Activated naive CD4-positive, alpha-beta T cell (primary cell): ENCODE measurements at places on chromosomes 16 and 17.
A peak's percentile ranks its signal among the peaks of the same experiment; 100 is the strongest.

- no peak for DNase-seq
These were observed 679.3 kb upstream of the EEF2KMT start for GRCh38 chr16:5776876-5777275.

GRCh38 chr17:17698371-17698770 is 17.1 kb downstream of the RAI1 start:
- no peak for DNase-seq

- DNase-seq: no peak
These were observed 297.9 kb upstream of the PSMD7 start for GRCh38 chr16:73998707-73999106.

- no peak for DNase-seq
These were observed 645 bp downstream of the DNAH17 start for GRCh38 chr17:78576389-78577112.

GRCh38 chr16:25716186-25716585 is 24.4 kb downstream of the HS3ST4 start:
- no peak for DNase-seq

DNA sequence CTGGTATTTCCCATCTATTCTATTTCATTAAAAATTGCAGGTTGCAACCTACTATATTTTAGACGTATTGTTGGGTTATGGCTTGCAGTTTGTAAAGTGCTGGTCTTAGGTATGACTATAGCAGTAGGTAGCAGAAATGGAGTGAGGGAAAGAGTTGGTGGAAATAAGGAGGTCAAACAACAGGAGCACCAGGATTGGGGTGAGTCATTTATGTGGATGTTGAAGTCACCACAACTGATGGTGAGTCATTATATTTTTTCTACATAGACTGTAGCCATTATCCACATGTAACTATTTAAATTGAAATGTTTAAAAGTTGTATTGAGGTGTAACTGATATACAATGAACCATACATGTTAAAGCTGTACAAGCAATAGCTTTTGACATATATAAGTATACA is 25.0 kb upstream of the HS3ST3A1 start:
- DNase-seq: no peak

DNA sequence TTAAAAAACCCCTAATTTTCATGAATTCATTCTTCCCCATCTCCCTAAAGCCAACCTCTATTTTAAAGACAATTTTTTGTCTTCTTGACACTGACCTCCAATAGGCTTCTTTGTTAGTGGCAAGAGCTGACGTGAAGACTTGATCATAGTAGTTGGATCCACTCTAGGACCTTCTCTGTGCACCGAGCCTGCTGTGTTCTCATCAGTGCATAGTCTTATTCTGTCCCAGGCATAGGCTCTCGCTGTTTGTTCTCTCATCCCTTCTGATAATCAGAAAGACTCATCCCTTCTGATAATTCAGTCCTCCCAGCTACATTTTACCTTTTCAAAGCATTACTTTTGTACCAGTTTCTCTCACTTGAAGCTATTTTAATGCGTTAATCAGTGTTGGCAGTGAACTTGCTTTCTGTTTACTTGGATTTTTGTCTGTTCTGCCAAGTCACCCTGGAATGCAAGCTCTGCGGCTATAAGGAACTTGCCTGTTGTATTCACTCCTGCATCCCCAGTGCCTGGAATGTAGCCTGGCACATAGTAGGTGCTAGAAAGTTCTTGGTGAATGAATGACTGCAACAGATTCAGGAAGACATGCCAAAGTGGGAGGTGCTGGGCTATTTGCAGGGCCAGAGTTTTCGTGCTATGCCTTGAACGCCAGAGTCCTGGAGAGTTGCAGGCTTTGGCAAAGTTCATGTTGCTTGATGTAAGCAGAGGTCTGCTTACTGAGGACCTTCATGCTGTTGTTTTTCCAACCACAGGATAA is 147.6 kb upstream of the MPHOSPH6 start:
- no peak for DNase-seq

- no peak for DNase-seq
These were observed 19.8 kb downstream of the CYB561 start for GRCh38 chr17:63426041-63426916.

GRCh38 chr17:79389896-79390295 is 221.0 kb downstream of the RBFOX3 start:
- no peak for DNase-seq

- DNase-seq: no peak
These were observed 4.3 kb upstream of the ABAT start for GRCh38 chr16:8670014-8670560.

DNA sequence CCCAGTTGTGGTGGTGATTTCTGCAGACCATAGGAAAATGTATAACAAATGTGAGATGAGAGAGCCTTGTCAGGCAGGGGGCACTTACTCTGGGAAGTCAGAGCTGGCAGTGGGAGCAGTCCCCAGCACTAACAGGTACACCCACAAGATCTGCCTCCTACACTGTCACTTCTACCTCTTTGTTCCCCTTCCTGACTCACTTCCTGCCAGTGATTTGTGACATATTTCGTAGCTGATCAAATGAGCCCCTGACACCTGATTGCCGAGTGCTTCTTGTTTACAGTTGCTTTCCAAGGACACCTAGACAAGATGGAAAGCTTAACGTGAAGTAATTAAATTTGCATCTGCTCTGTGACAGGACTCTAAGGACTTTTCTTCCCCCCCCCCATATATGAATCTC is 40.5 kb downstream of the FTO start:
- DNase-seq: no peak

DNA sequence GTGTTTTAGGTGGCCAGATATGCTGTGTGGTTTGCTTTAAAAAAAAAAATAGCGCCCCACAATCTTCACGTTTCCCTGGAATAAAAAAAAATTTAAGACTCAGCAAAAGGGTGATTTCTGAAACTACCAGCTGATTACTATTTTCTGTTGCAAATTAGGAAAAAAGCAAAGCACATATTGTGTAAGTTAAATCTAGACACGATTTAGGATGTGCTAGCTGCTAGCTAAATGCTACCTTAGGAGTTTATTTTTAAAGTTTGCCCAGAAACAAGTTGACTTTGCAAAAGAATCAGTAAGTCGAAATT is 944 bp upstream of the MARF1 start:
- no peak for DNase-seq

GRCh38 chr17:76397687-76398522 is 13.5 kb downstream of the SPHK1 start:
- DNase-seq: peak; percentile 88

- DNase-seq: no peak
These were observed 165.6 kb downstream of the RAB11FIP4 start for GRCh38 chr17:31556969-31557645.

GRCh38 chr17:43543300-43543699 is 2.8 kb downstream of the ETV4 start:
- DNase-seq: no peak

- no peak for DNase-seq
These were observed 31.5 kb downstream of the CDK5RAP3 start for GRCh38 chr17:48002266-48002915.

DNA sequence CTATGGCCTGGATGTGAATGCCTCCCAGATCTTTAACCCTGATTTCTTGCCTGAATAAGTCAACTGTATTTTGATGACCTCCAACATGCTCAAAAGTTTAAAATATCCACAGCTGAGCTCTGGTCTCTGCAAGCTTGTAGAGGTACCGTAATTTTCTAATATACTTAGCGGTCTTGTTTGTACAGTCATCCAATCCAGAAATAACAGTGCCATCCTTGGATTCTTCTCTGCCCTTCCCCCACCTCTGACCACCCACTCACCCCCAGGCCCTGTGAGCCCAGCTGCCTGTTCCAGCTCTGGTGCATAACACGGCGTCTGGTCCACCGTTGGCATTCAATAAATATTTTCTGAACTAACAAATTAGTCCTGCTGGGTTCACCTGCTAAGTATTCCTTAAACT is 113.1 kb downstream of the SDK2 start:
- DNase-seq: no peak

DNA sequence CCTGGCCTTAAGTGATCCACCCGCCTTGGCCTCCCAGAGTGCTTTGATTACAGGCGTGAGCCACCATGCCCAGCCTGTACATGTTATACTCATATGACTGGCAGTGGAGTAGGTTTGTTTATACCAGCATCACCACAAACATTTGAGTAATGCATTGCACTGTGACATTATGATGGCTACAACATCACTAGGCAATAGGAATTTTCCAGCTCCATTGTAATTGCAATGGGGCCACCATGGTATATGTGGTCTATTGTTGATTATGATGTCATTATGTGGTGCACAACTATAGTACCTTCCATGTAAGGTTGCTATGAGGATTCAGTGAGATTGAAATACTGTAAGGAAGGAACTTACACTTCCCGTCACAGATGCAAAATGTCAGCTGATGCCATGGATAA is 168.9 kb downstream of the COPRS start:
- no peak for DNase-seq

GRCh38 chr17:17216236-17216635 is 10.1 kb upstream of the PLD6 start:
- no peak for DNase-seq

DNA sequence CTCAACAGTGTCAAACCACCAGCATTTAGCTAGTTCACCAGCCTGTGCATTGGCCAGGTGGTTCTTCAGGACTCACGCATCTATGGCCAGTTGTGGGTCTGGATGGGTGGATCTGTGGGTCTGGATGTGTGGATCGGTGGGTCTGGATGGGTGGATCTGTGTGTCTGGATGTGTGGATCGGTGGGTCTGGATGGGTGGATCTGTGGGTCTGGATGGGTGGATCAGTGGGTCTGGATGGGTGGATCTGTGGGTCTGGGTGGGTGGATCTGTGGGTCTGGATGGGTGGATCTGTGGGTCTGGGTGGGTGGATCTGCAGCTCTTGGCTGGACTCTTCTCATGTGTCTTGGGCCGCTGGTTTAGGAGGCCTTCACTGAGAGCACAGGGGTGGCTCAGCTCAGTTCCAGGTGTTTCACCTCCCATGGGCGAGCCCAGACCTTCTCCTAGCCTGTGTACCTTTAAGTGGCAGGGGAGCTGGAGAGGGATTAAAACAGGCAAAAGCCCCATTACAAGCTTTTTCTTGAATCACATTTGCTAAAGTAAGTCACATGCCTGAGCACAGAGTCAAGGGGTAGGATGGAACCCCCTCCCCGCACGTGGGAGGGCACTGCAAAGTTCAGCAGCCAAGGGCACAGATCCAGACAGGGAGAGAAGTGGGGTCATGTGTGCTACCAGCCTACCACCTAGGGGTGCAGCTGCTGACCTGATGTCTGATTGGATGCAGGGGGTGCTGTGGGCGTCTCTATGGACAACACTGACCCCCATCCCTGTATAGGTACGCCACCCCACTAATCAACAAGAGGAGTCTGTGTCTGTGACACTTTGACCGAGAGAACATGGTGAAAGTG is 3.4 kb upstream of the NUBP1 start:
- DNase-seq: no peak

DNA sequence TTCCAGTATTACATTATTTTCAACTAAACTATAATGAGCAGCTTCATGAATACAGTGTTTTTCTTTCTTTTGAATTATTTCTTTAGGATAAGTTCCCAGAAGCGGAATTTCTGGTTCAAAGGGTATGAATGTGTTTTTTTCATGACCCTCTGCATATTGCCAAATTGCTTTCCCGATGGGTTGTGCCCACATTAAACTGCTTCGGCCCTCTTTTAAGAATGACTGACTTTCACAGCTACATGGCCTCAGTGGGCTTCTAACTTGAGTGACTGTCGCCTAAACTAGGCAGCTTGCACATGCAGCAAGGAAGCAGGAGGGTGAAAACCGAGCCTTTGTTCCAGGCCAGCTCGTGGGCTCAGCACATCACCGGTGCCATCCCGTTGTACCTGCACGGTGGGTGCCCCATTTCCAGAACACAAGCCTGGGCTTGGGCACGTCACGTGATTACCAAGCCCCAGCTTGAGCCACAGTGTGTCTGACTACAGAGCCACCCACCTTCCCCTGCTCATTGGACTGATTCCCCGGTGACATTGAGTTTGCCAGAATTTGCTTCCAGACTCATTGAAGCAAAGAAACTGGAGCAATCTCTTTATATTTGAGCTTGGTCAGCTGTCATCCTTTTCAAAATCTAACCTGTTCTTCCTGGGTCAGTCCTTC is 112.8 kb downstream of the CLEC16A start:
- DNase-seq: no peak

- no peak for DNase-seq
These were observed 63.2 kb downstream of the CLEC19A start for GRCh38 chr16:19348578-19349315.

DNA sequence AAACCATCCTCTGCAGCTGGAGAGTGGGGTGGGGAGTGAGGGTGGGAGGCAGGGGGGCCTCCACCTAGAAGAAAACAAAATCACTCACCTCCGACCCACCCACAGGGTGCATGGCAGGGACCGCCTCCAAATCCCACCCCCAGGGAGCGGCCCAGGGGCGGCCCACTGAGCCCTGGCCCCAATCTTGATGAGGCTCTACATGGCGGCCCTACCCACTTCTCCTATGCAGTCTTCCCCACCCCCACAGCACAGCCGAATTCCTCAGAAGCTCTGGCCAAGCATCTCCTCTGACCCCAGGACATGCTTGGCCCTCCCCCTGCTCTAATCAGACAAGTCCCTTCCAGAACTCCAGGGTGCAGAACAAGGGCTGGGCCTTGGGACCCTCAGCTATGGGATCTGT is 18.2 kb upstream of the FASN start:
- no peak for DNase-seq

GRCh38 chr16:82184213-82184612 is 14.2 kb upstream of the MPHOSPH6 start:
- no peak for DNase-seq

- DNase-seq: no peak
These were observed 47.7 kb upstream of the ZNF750 start for GRCh38 chr17:82887255-82888164.

DNA sequence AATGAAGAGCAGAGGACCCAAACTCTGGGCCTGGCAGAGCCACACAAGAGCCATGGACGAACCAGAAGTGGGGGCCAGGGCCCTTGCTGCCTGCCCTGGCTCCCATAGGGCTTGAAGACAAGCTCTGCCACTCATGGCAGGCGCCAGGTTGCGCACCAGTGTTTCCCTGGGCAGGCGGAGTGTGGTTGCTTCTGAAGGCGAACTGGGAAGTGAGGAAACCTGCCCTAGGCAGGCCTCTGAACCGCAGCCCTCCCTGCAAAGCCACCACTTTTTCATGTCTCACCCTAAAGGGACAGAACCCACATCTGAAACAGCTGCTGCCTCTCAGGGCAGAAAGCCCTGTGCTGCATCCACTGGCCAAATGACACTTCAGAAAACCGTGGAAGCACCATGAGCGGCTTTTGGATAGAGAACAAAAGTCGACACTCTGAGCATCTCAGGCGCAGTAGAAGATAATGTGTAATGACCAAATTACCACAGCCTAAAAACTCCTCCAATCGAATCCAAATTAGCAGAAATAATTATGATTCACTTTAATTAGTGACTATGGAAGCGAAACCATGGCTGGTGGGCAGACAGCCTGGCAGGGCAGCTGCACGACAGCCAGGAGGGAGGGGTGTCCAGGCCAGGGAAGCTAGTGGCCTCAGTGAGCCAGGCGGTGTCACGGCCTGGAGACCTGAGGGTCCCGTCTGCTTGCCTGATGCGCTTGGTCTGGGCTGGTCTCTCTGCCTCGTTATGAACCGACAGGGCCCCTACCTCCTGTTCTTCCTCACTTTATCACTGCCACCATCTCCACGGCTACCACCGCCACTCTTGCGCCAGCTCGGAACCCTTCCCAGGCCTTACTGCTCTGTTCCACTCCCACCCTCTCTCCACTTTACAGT is 59.1 kb downstream of the PRMT7 start:
- DNase-seq: no peak
